ENCODE measurements at places on chromosomes 12 and 14. TPM values are rescaled to one million over a fixed set of nuclear protein-coding genes. Genes with fewer than 3 reads are reported as not detected.

OAS3 gene
- polyA plus RNA-seq, result 41.9 TPM

CPNE6 gene
- polyA plus RNA-seq, result not detected

KRT7 gene
- not detected for polyA plus RNA-seq

- no peaks in the 10 kb centered on the region for H3K36me3 ChIP-seq
- no peaks in the 10 kb centered on the region for H3K4me1 ChIP-seq
- no peak overlapping the region for H3K27ac ChIP-seq
- H3K27me3 ChIP-seq, result no peaks in the 10 kb centered on the region
- H3K4me3 ChIP-seq, result no peak overlapping the region
- no peak for DNase-seq
These were observed 154.4 kb downstream of the RPAP3 start for GRCh38 chr12:47551426-47551851.

PZP gene
- not detected for polyA plus RNA-seq

DNA sequence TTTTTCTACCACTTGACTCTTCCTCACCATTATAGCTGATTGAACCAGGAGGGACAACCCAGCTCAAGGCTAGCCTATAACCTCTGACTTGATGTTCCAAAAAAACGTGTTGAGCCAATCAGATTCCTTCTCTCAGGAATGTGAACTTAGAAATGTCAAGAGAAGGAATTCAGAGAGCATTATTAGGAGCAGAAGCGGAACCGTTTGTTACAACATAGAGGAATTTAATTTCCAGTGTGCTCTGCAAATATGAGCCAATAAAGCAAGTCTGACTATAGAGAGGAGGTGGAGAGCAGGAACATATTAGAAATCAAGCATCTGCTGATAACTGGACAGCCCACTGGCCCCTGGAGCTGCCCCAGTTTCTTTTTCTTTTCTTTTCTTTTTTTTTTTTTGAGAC, 15.3 kb upstream of the PELI2 start:
- H3K4me1 ChIP-seq, result peaks cover 19% of the 10 kb centered on the region
- no peaks in the 10 kb centered on the region for H3K27me3 ChIP-seq
- no peak overlapping the region for H3K4me3 ChIP-seq
- DNase-seq, result no peak
- no peaks in the 10 kb centered on the region for H3K36me3 ChIP-seq
- H3K27ac ChIP-seq, result no peak overlapping the region

NOVA1 gene
- not detected for polyA plus RNA-seq

DNA sequence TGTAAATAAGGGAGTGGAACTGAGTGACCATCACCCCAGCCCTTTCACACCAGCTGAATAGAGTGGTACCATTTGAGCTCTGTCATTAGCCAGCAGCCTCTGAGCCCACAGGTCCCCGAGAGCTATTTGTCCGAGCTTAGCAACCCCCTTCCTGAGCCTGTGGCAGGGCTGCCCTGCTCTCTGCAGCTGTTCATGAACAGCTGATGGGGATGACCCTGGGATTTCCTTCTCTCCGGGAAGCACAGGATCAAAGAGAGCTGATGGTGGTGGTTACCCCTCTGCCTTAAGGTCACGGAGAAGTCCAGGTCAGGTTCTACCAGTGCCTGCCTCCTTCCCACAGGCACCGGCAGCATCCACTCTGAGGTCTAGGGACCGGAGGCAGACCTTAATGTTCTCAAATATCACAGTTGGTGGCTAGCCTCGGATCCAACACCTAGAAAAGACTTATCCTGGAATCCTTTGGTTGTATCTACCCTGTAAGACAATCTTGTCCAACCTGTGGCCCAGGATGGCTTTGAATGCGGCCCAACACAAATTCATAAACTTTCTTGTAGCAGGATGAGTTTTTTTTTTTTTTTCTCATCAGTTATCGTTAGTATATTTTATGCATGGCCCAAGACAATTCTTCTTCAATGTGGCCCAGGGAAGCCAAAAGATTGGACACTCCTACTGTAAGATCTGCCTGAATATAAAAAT, 81.1 kb downstream of the ESRRB start:
- H3K27ac ChIP-seq, result no peak overlapping the region
- DNase-seq, result no peak
- H3K36me3 ChIP-seq, result no peaks in the 10 kb centered on the region
- H3K4me1 ChIP-seq, result no peaks in the 10 kb centered on the region
- H3K4me3 ChIP-seq, result no peak overlapping the region
- H3K27me3 ChIP-seq, result no peaks in the 10 kb centered on the region

DNA sequence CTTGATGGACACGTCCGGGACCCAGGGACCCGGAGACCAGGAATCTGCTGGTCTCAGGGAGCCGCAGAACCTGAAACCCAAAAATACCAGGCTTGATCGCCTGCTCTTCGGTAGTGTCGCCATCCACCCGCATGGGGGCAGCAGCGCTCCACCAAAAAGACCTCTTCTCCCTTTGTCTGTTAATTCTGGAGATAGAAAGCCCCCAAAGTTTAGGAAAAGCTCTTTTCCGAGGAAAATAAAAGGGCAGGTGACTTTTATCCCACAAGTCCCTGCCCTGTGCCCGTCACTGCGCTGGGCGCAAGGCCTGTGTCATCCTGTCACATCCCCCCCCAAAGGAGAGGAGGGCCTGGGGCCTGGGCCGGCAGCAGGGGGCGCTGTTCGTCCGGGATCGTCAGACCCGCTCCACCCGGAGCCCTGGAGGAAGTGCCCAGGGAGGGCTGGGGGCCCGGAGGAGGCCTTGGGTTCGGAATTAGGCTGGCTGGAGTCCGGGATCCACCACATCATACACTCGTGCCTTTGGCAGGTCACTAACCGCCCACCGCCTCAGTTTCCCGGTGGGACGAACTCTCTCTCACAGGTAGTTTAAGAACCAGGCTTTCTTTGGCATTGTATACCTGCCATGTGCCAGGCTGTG, 31.9 kb downstream of the DAD1 start:
- H3K27me3 ChIP-seq, result no peaks in the 10 kb centered on the region
- H3K36me3 ChIP-seq, result no peaks in the 10 kb centered on the region
- no peak overlapping the region for H3K4me3 ChIP-seq
- peaks cover 18% of the 10 kb centered on the region for H3K4me1 ChIP-seq
- no peak overlapping the region for H3K27ac ChIP-seq

C12orf50 gene
- not detected for polyA plus RNA-seq

Data from CD14-positive monocyte (primary cell).